ENCODE measurements at places on chromosomes 5 and 9.
A peak's percentile ranks its signal among the peaks of the same experiment; 100 is the strongest.

DNA sequence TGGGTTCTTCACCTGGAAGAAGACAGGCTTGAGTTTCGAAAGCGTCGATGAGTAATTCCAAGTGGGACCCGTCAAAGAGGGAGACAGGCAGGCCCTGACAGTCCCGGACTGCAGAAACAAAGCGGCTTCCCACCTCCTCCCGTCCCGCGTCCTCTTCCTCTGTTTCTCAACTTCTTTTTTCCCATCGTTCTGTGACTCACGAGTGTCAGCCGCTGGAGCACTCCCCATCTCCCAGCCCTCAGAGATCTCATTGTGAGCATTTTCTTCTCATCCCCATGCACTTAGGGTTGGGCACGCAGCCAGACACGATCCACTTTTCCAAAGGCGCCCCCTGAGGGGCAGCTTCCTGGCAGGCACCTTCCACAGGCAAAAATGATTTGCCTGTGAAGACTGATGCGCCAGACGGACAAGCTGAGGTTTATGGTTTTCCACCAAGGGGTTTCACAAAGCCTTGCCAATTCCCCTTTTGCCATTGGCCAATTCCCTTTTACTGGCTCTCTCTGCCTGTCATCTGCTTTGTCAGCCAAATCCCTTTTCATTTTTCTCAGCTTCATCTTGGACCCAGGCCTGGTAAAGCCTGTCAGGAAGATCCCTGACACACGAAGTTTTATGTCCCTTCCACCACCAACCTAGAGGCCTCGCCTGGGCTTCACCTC is 86.5 kb upstream of the ANKRD55 start:
- no peak for DNase-seq

DNA sequence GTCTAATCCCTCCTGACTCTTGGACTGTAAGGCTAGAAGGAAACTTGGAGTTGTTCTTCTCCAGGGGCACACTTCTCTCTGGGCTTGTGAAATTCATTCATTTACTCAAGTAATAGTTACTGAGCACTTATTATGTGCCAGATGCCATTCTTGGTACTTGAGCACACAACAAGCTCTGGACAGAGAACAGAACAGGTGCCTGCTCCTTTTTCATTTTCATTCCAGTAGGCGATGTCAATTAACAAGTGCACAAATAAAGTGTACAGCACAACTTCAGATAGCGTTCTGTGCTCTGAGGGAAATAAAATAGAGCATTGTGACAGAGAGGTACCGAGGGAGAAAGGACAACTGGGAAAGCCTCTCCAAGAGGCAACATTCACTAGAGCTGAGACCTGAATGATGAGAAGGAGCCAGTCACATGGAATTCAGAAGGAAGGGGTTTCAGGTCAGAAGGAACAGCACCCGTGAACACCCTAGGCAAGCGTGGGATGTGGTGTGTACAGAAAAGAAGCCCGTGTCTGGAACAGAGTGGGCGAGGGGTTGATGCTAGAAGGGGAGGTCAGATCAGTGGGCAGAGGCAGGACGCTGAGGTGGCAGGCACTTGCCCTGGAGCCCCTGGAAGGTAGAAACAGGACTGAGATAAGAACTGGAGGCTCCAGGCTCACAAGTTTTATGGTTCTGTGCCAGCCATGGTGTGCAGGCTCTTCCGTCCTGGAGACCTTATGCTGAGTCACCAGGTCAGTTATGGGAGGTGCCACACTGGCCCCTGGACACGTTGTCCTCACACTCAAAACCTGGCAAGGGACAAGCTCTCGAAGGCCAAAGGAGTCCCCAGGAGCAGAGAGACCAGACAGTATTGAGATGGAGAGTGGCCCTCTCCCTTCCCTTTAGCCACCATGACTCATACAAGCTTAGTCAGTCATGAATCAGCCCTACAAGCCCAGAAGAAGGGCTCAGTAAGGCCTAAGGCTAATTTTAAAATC is 7.2 kb upstream of the ABLIM3 start:
- no peak for DNase-seq

DNA sequence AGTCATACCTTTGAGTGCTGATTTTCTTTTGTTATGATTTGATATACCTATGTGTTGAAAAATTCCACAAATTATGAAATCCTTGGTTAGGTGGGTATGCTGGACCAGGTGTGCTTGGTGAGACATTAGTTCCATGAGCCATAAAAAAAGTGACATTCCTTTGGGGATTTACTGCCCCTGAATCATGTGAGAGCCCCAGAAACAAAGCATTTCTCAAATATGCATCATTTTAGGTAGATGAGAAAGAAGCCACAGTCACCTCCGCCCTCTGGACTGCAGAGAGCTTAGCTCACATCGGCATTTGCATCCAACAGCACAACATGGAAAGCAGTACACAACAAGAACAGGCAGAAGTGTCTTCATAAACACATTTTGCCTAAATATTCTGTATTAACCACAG is 55.3 kb downstream of the DAP start:
- no peak for DNase-seq

- DNase-seq: no peak
Measured at GRCh38 chr9:18109675-18110074, 364.3 kb upstream of the ADAMTSL1 start.

- no peak for DNase-seq
Measured at GRCh38 chr9:113343732-113344231, 3.7 kb upstream of the WDR31 start.

- DNase-seq: no peak
Measured at GRCh38 chr5:43193181-43193893, 1.3 kb downstream of the NIM1K start.

DNA sequence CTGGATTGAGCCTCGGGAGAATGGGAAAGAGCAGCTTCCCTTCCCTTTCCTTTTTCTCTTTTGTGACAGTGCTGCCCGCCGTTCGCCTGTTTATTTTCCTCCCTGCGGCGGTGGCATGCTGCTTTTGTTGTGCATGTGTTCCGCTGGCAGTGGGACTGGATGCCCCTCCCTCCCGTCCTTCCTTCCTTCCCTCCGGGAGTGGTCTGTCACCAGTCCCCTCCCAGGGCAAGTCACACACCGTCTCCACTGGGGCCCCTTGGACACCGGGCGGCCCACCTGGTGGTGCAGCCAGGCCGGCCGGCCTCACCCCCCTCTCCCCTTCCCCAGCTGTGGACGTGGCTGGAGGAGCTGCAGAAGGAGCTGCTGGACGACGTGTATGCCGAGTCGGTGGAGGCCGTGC is 214.7 kb downstream of the TRIO start:
- no peak for DNase-seq

DNA sequence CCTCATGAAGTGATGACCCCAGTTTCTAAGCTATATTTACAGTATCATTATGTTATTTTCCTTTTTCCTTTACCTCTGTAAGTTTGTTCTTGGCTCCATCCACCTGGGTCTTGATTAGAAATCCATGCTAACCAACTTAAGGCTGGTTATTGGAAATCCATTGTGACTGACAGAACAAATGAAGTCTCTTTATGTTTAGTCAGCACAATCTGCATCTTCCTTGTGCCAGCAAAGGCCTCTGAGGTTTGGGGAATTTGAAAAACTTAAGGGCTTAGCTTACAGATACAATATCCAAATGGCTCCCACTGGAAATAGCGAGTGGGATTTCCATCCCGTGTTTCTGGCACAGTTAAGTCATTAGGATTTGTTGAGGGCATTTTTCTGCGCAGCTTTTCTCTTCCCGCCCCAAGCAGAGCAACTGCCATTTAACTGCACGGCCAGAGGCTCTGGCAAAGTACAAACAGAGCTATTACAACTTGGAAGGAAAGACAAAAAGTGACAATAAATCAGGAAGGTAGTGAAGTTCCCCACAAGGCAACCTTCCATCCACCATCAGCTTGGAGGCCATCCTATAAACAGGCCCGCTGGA is 64.2 kb downstream of the DCP2 start:
- no peak for DNase-seq

GRCh38 chr9:132486706-132487350 is 76.8 kb downstream of the CFAP77 start:
- peak; percentile 47 for DNase-seq

GRCh38 chr9:113529336-113530009 is 65.9 kb downstream of the RGS3 start:
- DNase-seq: no peak

GRCh38 chr5:74372502-74373064 is 267.9 kb downstream of the ENC1 start:
- no peak for DNase-seq

DNA sequence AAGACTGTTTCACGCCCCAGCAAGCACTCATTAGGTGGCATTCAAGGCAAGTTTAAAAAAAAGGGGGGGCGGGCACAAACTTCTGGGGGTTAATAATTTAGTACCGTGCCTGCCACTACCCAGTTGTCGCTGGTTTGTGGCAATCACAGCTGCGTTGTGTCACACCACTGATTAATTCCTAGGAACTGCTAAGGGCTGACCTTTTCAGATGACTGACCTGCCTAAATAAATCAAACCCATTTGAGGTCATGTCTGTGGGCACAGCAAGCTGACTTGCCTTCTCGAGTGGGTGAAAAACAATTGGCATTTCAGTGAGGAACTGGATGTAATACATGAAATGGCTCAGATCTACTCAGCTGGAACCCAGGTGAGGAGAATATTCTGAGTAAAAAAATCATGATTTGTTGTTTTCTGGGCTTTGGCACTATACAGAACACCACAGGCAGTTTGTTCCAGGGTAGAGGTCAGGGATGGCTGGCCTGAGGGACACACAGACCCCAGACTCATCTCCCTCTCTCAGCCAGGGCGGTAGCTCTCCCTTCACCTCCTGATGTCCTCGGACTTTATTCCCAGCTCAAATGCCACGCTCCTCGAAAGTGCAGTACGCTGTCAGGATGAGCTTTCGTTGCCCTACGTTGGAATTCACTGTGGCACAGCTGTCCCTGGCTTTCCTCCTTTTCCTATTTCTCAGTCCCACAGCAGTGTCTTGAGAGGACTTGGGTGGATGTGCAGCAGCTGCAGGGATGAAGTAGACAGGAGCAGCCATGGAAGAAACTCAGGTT is 15.5 kb upstream of the MGAT1 start:
- DNase-seq: no peak

GRCh38 chr5:179192185-179192890 is 132.2 kb downstream of the ZNF354C start:
- no peak for DNase-seq

- DNase-seq: no peak
Measured at GRCh38 chr9:27581826-27582225, 8.5 kb upstream of the C9orf72 start.

DNA sequence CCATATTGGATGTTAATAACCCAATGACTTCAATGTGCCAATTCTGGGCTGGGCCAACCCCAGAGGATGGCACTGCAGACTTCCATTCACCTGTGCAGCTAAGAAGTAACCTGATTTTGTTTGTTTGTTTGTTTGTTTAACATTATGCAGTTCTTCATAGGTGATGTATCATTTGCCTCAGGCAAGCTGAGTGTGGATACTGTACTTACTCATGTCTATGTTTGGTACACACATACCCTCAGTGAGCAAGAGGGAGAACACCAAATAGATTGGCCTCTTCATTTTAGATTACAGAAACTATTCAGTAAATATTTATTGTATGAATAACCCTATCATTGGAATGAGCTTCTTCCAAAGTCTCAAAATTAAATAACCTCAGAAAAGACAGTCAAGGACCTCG is 180.2 kb upstream of the SMC2 start:
- no peak for DNase-seq

- DNase-seq: no peak
Measured at GRCh38 chr5:153122403-153122802, 368.1 kb upstream of the GRIA1 start.

- DNase-seq: no peak
Measured at GRCh38 chr9:135641745-135642144, 2.4 kb upstream of the GLT6D1 start.

DNA sequence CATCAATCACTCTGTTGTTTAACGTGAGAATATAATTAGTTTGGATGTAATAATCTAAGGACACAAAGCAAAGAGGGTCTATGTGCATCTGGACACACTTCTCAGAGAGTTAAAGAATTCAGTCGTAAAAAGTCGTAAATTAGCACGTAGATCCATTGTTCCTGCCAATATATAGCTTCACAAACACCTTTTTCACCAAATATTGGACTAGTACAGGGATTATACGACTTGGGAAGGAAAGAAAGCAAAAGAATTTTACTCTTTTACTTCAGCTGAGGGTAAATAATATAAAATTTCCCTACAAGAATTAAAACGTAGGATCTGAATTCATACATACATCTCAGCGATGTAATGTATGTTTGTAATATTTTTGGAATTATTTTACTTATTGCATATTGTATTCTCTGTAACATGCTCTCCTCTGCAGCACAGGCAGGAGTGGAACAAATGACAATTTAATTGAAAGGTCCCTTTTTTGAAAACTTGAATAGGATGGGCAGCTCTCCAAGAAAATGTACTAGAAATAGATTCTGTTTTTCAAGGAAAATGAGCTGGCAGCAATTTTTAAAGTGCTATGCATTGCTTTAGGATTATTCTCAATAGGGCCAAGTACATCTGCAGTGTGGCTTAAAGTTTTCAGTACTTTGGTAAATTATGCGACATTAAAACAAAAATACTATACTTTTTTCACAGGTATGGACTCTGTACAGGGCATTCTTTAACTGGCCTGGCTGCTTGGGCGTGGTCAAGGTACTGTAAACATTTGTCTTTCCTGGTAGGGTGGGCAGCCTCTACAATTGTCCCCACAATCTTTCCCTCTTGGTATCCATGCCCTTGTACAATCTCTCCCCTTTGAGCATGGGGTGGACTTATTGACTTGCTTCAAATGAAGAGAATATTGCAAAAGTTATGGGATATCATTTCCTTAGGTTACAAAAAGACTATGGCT is 39.7 kb upstream of the HSD17B4 start:
- no peak for DNase-seq

DNA sequence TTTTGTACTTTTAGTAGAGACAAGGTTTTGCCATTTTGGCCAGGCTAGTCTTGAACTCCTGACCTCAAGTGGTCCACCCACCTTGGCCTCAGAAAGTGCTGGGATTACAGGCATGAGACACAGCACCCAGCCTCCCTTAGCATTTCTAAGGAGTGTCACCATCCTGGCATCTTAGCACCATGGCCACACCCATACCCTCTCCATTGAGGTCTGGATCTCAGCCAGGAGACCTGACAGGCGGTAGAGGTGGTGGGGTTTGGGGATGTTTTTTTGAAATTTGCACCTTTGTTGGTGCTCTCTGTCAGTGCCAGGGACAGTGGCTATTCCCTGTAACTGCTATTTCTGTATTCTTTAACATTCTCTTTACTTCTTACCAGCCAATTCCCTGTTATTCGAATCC is 72.5 kb downstream of the TRIM36 start:
- no peak for DNase-seq

- no peak for DNase-seq
Measured at GRCh38 chr5:112533362-112533761, 114.3 kb upstream of the EPB41L4A start.

- DNase-seq: no peak
Measured at GRCh38 chr5:149452007-149452664, 73.0 kb upstream of the IL17B start.

GRCh38 chr9:18237776-18238175 is 236.2 kb upstream of the ADAMTSL1 start:
- no peak for DNase-seq

GRCh38 chr5:143402017-143402552 is 1.4 kb downstream of the NR3C1 start:
- no peak for DNase-seq
